ENCODE measurements at places on chromosomes 6 and 20.

- DNase-seq = no peak
Observed at GRCh38 chr6:77292564-77293546, 170.4 kb downstream of the HTR1B start.

GRCh38 chr20:43963233-43963632 is 48.6 kb downstream of the TOX2 start:
- no peak for DNase-seq

DNA sequence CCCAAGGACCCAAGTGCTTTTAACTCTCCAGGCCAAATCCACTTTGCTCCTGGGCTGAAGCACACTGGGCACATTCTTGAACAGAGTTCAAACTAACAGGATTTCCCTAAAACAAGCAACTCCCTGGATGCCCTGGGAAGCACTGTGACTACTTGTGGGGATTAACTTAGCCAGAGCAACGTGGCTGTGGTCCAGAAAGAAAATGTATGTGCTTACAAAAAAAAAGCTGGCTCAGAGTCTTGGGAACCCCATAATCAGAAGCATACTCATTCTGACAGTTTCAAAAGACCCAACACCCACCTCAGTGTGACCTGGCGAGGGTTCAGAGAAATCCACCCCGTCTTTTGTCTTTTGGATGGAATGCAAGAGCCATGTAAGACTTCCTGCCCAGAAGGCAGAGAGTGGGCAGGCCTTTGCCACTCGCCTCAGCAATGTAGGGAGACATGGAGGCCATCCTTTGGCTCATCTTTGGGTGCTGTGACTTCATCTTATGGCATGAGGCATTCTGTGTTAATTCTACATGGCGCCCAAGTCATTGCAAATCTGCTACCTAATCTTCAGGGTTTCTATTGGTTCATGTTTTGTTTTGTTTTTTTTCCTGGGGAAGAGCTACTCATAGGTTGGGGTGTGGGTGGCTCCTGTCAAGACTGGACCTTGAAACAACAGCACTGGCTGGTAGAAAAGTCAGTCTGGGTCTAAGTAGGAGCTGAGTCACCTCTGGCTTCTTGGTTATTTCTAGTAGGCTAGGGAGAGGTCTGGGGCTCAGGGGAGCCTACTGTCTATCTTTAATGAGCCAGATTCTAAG is 248.6 kb upstream of the SUPT3H start:
- no peak for DNase-seq

GRCh38 chr20:6671829-6672228 is 95.7 kb upstream of the BMP2 start:
- DNase-seq = no peak

DNA sequence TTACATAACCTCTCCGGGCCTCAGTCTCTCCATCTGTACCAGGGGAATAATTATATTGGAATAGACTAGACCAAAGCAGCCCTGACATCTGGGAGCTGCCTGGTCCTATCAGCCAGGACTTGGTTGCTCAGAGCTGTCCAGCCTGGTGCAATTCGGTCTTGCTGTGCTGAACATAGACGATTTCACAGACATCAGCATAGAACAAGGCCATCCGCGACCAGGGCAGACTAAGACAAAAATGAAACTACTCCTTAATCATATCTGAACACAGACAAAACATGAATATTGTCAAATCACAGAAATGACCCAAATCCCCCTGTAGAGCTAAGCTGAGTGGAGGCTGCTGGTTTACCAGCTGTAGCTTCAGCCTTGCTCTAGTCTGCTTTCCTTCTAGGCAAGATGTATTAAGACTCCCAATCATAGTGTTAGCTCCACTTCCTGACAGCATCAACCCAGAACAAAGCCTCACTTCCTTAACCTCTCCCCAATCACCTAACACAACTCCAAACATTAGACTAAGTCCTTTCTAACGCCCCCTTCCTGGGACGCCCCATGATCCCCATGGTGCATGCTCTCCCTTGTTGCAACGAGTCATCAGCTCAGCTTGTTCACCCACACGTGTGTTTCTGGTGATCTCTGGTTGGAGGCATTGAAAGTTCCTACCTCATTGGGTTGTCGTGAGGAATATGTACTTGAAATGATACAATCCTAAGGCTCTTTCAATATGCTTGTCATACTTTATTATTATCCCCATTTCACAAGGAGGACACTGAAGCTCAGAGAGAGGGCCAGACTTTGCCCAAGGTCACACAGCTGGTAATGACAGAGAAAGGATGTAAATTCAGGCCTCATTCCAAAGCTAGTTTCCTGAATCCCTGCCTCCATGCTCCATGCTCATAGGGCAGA is 3.5 kb upstream of the MAPK13 start:
- no peak for DNase-seq

DNA sequence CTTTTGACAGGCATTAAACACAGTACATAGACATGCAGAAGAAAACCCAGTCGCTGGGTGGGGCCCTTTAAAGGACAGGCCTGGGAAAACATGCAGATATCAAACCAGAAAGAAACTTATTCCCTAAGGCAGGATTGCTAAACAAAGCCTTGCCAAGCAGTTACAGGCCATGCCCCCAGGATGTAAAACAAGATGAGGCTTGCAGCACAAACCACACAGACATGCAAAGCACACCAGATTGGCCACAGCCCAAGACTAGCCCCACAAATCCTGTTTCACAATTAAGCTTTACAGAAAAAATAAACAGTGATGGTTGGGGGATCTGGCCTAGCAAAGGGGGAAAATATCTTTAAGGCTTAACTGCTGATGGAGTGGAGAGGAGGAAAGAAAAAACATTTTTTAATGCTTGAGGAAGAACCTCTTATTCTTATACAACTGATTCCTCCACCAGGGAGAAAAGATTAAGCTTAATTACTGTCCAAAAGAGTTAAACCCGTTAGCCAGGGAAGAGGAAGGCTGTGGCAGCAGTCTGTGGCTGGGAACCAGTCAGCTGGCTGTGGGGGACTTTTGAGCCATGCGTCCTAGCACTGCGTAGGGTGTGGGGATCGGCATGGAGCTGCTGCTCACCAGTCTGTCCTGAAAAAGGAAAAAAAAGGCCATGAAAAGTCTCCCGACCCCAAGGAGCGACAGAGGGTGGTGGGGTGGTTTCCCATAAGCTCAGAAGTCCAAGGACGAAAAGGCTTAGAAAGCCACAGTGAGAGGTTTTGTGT is 28.4 kb downstream of the COL19A1 start:
- no peak for DNase-seq

DNA sequence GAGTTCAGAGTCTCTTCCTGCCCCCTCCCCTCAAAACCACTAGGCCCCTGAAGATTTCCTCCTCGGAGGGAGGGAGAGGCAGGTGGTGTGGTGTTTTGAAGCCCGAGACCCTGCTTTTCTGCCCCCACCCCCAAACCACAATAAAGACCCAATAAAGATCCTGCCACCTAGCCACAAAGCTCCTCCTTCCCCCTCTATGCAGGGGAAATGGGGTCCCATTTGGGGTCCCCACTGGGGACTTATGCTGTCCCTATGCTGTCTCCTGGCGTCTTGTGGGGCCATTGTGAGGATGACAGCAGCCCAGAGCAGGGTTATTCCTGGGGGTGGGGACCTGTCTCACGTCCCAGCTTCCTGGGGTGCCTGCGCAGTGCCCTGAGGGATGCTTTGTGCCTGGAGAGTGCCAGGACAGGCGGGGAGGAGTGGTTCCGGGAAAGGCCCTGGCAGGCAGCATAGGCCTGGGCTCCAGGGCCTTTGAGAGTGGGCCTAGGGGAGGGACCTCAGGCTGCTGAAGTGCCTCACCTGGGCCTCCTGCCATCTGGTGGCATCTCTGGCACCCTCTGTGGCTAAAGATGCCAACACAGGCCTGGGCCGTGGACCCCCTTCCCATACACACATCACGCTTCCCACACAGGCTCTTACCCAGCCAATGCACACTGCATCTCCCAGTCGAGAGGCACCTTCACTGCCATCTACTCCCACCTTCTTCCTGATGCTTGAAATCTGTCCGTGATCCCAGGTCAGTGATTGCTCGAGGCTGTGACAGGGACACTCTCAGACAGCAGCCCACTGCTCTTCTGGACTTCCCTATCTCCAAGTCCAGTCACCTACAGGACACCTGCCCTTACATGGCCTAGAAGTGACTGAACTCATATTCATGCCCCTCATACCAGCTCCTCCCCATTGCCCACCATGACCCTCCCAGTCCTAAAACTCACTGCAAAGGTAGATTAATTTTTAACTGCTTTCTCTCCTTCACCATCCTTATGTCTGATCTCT is 7.9 kb upstream of the ARMC12 start:
- DNase-seq = no peak

- no peak for DNase-seq
Observed at GRCh38 chr6:35049900-35050756, 91.0 kb downstream of the TCP11 start.
